ENCODE measurements at places on chromosomes 6 and 20. TPM values are rescaled to one million over a fixed set of nuclear protein-coding genes. Genes with fewer than 3 reads are reported as not detected.
A peak's percentile ranks its signal among the peaks of the same experiment; 100 is the strongest.

PPIL6 gene
- total RNA-seq: 1.6 TPM

DNA sequence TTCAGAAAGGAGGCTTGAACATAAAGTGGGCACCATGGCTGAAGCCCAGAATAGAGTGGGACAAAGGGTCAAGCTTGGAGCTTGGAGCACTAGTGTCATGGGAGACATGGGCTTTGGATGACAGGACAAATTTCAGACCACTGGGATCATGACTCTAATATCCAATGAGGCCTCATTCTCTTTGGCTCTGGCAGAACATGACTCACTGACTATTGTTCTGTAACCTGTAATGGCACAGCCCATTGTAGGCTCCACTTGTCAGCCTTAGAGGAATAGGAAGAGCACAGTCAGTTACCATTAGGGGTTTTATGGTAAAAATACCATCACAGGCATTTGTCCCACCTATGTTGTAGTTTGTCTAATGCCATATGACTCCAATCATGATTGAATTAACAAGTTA, 34.0 kb upstream of the MMS22L start:
- no peak for DNase-seq

ZBTB9 gene
- total RNA-seq: 5.5 TPM

DNA sequence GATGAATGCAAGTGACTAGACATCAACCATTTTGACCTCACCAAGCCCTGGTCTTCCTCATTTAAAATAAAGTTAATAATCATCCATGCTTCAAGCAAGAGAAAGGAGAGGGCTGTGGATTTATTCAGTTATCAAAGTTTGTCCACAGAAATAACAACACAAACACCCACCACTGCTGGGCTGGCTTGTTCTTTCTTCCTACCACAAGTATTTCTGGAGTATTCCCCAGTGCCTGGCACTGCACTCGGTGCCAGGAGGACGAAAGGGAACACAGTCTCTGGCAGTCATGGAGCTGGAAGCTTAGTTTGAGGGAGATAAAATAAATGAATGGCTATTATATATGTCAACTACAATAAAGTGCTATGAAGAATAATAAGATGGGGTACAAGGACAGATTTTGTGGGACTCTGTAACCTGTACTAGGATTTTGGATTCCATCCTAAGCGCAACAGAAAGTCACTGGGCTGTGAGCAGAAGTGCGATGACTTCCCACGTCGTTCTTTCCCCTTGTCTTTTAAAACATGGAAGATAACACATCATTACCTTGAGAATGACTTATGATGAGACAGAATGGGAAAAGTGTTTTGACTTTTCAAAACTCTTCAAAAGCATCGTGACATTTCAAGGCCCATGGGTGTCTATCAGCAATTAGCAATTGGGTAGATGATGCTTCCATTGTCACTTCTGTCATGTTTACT, 74.5 kb upstream of the TRAF3IP2 start:
- peak; percentile 14 for DNase-seq

DNA sequence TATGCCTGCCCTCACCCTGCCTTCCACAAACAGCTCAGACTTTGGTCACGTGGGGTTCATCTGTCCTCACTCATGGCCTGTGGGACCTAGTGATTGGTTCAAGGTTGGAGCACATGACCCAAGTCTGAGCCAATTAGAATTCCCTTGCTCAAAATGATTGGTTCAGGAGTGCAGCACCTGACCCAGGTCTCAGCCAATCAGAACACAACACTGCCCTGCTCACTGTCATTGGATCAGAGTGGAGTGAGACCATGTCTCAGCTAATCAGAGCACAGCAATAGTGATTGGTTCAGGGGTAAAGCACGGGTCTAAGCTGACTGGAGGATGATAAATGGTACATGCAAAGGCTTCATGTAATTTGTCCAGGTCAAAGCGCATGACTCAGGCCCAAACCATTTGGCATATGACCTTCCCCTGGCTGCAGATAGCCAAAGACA, 102.2 kb downstream of the PREX1 start:
- peak; percentile 65 for DNase-seq

DNA sequence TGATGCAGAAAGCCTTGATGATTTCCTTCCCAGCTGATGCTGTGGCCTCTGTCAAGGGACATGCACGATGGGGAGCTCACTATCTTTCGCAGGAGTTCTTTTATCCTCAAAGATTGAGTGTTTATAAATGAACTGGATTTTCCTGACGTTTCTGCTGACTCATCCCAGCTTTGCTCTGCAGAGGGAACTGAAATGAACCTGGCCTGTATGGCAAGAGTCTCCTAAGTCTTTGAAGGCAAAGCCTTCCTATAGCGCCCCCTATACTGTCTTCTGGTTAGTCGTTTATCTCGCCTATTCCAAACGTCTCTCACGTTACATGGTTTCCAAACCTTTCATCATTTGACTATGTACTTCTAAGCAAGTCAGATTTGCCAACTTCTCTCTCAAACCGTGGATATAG, 565.3 kb downstream of the KIF16B start:
- DNase-seq: peak; percentile 25

DNA sequence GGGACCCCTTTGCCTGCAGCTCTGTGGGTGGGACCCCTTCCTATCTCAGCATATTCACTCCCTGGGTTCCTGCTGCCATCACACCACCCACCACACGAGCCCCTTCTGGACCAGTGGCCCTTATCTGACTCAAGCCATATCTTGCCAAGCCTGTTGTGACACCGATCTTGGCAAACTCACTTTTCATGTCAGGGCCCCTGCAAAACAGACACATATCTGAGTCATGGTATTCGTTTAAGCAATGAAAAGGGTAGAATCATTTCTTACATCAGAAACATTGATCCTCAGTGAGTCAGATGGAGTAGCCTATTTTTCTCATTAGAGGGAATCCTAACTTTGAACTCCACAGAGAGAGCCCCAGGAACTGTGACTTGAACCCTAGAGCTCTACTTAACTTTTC, 10.6 kb downstream of the RAET1E start:
- DNase-seq: peak; percentile 42

DNA sequence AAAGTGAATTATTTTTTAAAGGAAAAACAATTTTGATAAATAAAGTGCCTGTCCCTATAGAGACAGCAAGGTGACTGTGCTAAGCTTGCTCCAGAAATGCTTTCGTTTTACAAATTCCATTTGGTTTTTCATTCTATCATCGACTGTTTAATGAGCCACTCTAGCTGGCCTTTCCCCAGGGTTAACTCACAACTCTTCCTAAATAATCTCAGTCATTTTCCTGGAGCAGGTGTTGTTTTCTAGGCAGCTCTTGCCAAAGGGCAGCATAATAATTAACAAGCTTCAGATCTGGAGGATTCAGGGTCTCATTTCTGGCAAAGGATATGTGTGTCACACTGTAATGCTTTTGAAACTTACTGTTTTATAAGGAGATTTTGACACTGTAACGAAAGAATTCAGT, 184.2 kb downstream of the KHDC1L start:
- DNase-seq: no peak

- DNase-seq: no peak
These were observed 18.8 kb downstream of the HLA-E start for GRCh38 chr6:30507849-30508827.

HLA-F gene
- 2.4 TPM for total RNA-seq

GRCh38 chr6:79385333-79385732, 150.9 kb upstream of the HMGN3 start:
- peak; percentile 28 for DNase-seq

DNA sequence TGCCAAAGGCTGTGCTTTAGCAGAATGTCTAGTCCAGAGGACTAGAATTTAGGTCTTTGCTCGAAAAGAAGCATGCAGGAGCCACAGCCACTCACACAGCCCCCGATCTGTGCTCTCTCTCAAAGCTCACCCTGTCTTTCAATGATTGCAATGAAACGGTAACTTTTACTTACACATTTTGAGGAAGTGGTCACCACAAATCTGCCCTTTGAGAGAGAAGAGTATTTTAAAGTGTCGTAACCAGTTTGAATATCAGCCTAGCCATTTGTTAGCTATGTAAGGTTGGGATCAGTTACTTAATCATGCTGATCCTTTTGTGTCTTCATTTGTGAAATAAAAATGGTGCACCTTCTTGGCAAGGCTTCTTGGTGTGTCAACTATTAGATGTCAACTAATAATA, 209.0 kb downstream of the TFAP2A start:
- DNase-seq: no peak

DNA sequence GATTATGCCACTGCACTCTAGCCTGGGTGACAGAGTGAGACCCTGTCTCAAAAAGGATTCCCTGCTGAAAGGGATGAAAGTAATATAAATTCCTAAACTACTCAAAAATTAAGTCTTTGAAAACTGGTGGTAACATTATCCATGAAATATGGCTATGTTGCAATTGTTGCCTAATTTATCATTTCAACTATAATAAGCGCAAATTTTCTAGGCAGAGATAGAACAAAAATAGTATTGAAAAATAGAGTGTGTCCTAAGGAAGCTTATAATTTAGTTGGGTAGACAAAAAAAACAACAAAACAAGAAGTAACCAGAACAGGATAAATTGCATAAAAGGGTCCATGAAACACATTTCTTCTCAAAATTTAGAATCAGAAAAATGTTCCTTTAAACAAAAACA, 68.0 kb downstream of the FKBP5 start:
- no peak for DNase-seq

FOXF2 gene
- total RNA-seq: not detected
